ENCODE measurements at places on chromosomes 16 and 17.

- no peak for DNase-seq
Observed at GRCh38 chr16:51888016-51888415, 658.9 kb downstream of the TOX3 start.

DNA sequence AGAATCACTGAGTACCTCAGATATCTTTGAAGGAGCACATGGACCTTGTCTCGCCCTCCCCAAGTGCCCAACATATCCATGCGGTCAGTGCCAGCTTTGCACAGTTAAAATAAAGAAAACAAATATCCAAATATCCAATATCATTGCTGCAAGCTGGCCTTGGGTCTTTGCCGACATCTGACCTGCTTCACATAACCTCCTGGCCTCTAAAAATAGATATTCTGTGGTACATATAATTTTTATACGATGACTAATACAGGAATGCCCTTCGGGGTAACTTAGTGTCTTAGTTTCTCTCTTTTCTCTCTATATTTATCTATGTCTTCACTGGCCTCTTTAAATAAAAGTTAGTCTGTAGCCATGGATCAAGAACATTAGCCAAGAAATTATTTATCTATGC is 67.8 kb downstream of the MAF start:
- DNase-seq, result no peak

GRCh38 chr17:78923660-78924453 is 1.3 kb downstream of the TIMP2 start:
- DNase-seq, result peak; percentile 96

GRCh38 chr16:72002619-72003018 is 2.4 kb upstream of the PKD1L3 start:
- DNase-seq, result no peak

DNA sequence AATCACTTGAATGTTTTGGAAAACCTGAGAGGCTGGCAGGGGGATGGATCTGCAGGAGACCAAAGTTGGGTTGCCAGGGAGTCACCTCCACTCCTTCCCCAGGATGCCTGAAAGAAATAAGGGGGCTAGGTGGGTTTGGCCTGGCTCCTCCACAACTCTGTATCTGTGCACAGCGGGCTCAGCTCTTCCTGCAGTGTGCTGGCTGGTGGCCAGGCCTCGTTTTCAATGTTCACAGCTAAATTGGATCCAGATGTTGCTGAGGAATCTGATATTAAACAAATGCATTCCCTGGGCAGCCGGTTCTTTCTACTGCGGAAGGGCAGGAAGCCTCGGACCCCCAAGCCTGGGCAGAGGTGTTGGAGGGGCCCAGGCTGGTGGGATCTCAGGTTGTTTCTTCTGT is 106.2 kb downstream of the N4BP1 start:
- no peak for DNase-seq

- DNase-seq, result no peak
Observed at GRCh38 chr16:56222474-56222997, 31.2 kb downstream of the GNAO1 start.

- DNase-seq, result no peak
Observed at GRCh38 chr16:51592535-51593300, 441.6 kb upstream of the SALL1 start.

DNA sequence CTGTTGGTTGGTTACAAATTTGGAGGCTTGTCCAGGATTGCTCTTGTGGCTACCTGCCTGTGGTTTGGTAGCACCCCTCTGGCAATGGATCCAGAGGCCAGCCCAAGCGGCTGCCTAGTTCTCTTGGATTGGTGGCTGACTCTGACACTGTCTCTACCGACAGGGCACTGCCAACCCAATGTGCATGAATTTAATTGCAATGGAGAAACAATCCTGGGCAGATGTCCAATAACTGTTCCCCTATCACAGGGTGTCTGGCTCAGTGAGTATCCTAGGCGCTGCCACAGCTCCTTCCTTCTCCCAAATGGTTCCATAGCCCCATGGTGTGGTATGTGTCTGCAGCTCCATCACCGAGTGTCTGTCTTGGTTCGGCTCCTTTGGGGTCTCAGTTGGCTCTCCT is 19.5 kb downstream of the N4BP1 start:
- no peak for DNase-seq
